ENCODE measurements at places on chromosomes 11 and 22.

- DNase-seq = no peak
Measured at GRCh38 chr11:32391956-32392553, 43.3 kb downstream of the WT1 start.

DNA sequence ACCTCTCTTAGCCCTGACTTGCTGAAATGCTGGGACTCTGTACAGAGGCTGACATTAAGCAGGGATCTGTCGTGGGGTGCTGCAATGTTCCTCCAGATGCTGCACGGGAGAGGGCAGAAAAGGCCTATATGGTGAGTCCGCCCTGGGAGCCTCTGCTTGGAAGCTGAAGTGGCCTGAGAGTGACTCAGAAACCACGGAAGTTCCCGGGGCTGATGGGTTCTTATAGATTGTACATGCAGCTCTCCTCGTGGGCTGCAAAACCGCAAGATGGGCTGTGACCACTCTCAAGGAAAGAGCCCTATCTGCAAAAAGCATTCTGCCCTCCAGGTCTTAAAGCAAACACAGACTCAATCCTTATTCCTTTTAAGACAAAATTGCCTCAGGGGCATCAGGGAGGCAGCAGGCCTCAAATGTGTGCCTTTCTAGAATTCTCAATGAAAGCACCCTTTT is 5.8 kb upstream of the SLC43A3 start:
- no peak for DNase-seq

GRCh38 chr11:39651857-39652461 is 1807.5 kb downstream of the LRRC4C start:
- DNase-seq = no peak

- DNase-seq = no peak
Measured at GRCh38 chr11:11157185-11157584, 195.9 kb downstream of the CSNK2A3 start.

DNA sequence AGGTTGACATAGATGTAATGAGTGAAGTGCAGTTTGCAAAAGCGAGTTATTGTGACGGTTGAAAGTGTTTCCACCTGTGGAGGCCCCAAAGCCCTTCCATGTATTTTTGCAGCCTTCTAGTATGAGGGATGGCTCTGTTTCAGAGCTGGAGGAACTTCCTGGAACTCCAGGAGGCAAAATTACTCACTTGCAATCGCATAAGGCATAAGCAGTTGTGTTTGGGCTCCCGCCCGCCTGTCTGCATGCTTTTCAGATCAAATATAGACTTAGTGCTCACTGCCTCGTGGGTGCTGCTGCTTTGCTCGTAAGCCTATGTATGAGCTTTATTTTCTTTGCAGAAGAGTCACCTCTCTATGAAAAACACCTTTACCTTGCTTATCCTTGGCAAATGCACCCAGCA is 146.8 kb upstream of the LARGE1 start:
- DNase-seq = no peak

GRCh38 chr11:118318124-118318523 is 13.6 kb downstream of the CD3E start:
- no peak for DNase-seq

GRCh38 chr11:100892886-100893285 is 205.8 kb downstream of the ARHGAP42 start:
- no peak for DNase-seq

- no peak for DNase-seq
Measured at GRCh38 chr22:20035375-20036083, 14.6 kb downstream of the TANGO2 start.

DNA sequence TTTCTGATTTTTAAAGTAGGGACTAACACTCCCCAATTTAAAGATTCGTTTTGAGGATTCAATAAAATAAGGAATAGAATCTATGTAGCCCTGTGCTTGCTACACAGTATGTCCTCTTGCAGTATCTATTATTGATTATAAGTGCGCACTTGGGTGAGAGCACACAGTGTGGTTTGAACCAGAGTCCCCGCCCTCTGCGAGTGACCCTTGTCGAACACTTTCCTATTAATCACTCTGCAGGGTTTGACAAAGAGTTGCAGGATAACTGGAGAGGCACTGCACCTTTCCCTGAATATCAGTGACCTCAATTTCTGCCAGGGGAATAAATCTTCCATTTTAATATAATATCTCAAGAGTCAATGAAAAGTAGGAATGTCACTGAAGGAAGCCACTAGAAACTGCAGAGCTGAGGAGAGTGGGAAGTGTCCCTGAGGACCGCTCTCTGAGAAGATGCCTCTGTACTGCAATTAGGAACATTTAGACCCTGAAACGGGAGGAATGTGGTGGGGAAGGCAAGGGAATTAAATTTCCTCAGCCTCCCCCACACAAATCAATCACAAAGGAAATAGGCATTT is 182.2 kb downstream of the MAML2 start:
- no peak for DNase-seq

DNA sequence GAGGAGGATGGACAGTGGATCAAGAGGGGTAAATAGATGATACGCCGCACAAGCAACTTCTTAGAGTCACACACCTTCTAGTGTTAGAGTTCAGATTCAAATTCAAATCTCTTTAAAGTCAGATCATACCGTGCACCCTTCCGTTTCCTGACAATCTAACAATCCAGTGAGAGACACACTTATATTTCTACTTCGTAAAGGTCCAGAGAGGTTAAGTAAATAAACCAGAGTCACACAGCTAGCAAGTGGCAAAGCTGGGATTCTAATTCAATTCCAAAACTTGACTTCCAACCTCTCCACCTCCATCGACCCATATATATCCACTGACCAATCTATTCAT is 34.0 kb downstream of the MIAT start:
- no peak for DNase-seq

Data from smooth muscle cell of the brain vasculature (primary cell).